ENCODE measurements at places on chromosomes 5 and 9.

DNA sequence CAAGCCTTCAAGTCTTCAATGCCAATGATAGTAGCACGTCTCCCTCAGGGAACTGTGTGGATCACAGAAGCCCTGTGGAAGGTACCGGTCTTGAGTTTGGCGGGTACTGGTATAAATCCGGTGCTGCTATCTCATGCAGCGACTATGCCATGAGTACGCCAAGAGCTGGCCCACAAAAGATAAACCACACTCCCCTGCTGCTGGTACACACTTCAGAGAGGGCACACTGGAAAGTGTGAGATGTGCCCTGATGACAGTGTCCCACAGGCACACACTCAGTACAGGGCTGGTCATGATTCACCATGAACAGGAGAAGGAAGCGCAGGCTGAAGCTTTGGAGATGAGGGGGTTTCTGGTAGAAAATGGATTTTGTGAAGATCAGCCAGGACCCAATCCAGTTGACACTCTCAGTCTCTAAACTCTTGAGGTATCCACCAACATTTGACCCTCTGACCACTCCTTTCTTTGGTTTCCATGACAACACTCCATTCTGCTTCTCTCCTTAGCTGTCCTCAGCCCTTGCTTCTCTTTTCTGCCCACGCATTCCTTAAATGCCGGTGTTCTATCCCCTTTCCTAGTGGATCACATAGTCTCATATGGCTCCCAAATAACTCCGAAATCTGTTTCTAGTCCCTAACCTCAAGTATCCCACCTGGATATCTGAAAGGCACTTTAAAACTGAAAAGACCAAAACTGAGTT lies 5.1 kb downstream of the AMACR start:
- DNase-seq = no peak

DNA sequence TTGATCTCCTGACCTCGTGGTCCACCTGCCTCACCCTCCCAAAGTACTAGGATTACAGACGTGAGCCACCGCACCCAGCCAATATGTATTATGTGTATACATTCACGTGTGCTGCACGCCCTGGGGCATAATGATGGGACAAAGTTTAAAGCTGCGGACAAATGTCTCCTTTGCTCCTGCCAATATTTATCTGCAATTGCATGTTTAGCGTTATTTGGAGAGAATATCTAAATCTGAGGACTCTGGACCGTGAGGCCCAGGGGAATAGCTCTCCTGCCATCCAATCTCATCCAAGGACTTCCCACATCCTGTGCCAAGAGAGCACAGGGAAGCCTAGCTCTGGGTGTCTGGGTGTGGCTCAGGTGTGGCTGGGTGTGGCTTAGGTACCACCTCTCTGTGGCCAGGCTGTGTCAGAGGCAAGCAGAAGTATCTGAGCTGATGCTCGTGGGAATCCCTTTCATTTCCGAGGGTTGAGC lies 6.9 kb upstream of the BOD1 start:
- DNase-seq = no peak

GRCh38 chr5:100860407-100860806 lies 42.7 kb downstream of the ST8SIA4 start:
- DNase-seq = no peak

GRCh38 chr9:106892632-106893031 lies 29.7 kb downstream of the ZNF462 start:
- peak; percentile 48 for DNase-seq

DNA sequence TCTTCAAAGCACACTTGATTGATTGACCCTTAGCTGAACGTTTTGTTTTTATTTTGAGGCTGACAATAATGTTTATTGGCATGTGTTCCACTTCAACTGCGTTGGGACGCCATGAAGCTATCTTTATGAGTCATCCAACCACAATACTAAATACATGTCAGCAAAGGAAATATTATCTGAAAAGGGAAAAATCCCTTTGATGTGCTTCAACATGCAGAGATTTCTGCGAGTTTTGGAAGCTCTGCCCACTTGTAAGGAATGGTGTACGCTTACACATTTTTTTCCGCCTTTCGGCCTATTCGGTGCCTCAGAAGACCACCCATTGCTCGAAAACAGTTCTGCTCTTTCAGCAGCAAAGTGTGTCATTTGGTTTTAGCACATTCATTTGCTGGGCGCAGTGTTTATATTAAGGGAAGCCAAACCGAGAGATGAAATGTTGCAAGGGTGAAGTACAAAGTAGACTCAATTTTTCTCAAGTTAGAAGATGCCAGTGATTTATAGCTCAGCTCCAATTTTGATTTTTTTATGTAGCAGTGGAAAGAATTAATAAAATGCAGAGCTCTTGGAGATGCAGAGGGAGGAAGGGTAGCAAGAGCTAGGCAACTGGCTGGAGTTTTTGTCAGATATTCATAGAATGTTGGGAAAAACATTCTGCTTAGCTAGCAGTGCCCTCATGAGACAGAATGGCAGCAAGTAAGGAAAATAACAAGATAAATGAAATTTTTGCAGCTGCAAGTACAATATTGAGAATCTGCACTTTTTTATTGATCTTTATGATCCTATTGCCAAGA lies 68.9 kb downstream of the PRDM6 start:
- DNase-seq = peak; percentile 14

GRCh38 chr5:127229185-127229889 lies 61.3 kb upstream of the MEGF10 start:
- DNase-seq = no peak

DNA sequence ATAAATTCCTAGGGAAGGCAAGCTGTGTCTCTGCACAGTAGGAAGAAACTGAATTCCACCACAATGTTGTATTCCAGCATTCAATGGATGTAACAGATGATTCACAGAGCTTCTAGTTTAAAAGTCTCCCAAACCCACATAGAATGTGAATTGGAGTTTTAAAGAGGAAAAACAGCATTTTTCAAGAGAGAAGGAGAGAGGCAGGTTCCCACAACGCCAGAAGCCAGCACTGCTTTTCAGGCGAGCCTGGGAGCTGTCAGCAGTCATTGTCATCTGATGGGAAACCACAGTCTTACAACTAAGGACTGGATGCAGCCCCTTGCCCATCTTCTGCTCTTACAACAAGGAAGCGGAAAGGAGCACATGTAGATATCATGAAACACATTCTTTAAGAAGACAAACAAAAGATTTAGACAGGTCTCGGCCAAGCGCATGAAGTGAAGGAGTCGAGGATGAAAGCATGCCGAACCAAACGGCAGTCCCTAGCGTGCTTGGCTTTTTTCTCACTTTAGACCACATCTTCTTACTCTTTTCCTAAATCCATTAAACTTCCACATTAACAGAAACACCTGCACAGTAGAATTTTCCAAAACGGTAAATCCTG lies 638 bp downstream of the DIRAS2 start:
- no peak for DNase-seq

GRCh38 chr5:132363431-132364112 lies 5.9 kb upstream of the SLC22A5 start:
- DNase-seq = no peak

- DNase-seq = peak; percentile 27
Observed at GRCh38 chr5:87411973-87412629, 629 bp downstream of the CCNH start.

DNA sequence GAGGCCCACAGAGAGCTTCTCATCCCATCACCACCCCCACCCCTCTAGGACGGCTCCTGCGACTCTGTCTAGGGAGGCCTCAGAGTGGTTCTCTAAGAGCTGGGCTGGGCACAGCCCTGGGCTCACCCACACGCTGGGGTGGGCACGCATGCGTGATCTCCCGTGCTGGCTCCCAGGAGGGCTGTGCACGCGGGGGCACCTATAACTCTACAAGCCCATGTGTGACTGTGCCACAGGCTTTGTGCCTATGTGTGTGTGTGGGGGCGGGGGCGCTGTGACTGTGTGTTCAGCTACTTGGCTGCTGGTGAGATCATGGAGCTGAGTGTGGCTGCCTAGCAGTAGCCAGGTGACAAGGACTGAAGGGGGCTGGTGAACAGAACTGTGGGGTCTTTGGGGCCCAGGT lies 32.2 kb downstream of the NDUFA8 start:
- DNase-seq = no peak

GRCh38 chr5:128842241-128842640 lies 123.0 kb upstream of the SLC27A6 start:
- DNase-seq = no peak

DNA sequence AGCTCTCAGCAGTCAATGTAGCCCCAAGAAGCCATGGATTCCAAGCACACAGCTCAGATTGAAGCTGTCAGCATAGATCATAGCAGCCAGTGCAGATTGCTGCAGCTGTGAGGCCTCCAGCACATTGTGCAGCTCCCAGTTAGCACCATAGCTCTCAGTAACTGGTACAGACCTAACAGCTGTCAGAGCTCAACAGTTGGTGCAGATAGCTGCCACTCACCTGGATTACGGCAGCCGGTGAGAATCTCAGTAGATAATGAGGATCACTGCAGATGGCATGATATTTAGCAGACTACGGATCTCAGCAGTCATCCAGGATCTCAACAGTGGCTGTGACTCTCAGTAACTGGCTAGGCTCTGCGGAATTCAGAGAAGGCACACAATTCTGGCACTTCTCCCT lies 500.4 kb downstream of the TUSC1 start:
- no peak for DNase-seq

GRCh38 chr5:138439477-138440158 lies 761 bp downstream of the REEP2 start:
- no peak for DNase-seq

DNA sequence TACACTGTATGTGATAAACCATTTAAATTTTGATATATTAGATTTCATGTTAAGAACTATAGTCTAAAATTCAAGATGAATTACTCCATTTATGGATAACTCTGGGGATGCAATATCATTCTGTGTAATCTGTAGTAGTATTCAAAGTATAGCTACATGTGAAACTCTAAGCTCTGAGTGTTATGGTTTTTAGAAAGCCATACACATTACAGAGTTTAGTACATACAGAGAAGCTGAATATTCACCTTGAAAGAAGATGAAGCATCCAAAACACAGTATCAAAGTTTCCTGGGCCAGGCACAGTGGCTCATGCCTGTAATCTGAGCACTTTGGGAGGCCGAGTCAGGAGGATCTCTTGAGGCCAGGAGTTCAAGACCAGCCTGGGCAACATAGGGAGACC lies 25.0 kb downstream of the ABHD17B start:
- no peak for DNase-seq

DNA sequence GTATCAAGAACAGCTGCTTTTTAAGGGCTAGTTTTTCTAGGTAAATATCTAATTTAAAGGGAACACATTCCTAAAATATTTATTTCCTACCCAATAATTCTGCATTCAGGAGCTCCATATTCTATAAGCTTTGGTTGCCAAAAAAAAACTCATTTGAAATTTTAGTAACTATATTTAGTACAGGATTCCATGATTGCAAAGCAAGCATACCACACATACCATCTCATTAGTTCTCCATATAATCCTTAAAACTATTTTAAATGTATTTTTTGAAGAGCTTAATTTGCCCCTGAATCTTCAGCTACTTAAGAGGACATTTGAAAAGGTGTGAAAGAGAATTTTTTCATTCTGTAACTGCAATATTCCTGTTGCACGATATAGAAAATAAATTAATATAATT lies 877.0 kb downstream of the NR2F1-AS1 start:
- no peak for DNase-seq

GRCh38 chr5:32276173-32276853 lies 36.4 kb downstream of the MTMR12 start:
- no peak for DNase-seq

DNA sequence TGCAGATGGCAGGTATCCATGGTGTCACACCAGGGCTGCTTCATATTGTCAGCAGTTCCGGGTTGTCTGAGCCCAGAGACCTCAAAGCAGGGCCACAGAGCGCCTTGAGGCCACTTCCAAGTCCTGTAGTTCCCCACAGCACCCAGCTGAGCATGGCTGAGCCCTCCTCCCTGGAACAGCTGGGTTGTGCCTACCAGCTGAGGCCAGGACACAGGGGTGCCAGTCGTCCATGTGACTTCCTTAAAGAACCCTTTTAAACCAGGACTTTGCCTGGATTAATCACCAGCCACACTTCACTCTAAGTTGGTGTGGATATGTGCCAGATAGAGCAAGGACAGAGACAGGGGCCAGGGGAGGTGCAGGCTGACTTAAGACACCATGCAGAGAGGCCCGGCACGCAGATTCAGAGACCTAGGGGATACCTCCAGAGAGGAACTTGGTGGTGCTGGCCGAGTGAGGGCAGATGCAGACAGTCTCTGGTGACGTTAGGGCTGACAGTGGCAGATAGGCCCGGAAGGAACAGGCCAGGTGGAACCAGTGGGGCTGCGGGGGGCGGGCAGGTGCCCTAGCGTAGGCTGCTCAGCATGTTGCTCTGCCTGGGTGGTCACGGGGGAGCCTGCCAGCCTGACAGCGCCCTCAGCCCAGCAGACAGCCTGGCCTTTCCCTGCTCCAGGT lies 142.7 kb downstream of the CACNA1B start:
- no peak for DNase-seq

DNA sequence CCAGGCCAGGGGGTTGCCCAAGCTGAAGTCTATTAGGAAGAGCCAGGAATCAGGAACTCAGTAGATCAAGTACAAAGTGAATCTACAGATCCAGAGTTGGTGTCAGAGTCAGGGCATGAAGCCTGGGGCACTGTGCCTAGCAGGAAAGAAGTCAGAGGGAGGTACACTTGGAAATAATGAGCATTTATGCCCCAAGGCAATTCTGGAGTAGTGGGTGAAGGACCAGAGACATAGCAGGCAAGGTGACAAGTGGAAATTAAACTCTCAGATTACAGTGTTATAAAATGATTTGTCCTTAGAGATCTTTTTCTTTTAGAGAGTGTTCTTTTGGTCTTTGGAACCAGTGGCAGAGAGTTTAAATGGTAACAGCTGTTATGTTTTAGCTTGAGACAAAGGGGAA lies 138.0 kb downstream of the ADAMTSL1 start:
- DNase-seq = no peak

- DNase-seq = no peak
Observed at GRCh38 chr5:119059740-119060255, 11.1 kb upstream of the DMXL1 start.

GRCh38 chr5:133830911-133831310 lies 137.5 kb downstream of the C5orf15 start:
- no peak for DNase-seq

DNA sequence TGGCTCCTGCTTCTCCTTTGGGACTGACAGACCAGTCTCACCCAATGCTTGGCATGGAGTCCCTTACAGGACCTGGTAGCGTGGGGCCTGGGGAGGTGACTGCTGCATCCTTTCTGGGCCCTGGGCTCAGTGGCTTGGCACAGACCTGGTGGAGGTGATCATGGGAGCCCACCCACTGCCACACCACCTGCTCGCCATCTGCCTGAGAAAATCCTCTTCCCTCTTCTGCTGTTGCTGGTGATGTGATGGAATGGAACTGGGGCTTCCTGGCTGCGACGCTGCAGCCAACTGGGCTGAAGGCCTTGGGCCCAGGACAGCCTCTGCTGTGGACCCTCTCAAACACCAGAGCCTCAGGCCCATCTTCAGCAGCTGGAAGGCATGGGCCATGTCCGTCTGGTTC lies 122.5 kb upstream of the PANK3 start:
- no peak for DNase-seq

Data from HEK293T (cell line).